ENCODE measurements at places on chromosomes 6 and 20.

DNA sequence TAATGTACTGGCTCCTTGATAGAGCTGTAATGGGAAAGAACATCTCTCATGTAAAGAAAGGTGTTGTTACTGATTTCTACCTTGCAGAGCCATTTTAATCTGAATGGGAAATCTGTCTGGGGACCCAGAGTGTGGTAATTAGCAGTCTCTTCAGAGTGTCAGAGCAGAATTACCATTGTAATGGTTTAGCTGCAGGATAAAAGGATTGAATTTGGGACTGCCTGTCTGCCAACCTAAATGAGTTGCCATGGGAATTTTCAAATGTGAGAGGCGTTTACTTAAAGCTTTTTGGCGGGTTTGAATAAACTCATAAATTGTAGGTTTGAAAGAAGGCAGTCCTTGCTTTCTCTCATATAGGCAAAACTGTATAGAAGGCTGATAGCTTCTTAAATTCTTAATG, 128.8 kb downstream of the QKI start:
- DNase-seq, result no peak

- no peak for DNase-seq
These were observed 42.7 kb upstream of the NOX3 start for GRCh38 chr6:155498370-155498769.

GRCh38 chr20:58808271-58809046, 42.2 kb downstream of the GNAS-AS1 start:
- DNase-seq, result no peak

DNA sequence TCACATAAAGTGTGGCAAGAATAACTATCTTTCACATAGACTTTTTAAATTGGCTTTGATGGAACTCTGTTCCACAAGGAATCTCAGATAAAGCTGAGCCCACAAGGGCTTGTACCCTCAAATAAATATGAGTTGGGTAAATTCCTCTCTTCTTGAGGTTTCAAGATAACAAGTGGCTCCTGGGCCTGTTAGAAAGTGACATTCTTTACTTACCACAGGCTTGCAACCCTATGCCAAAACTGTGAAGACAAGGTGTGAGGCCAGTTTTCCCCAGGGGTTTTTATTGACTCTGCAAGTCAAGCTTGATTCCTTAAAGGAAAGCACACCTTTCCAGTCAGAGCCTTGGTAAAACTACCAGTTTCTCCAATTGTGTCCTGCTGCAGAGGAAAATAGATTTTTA, 664.8 kb upstream of the GJE1 start:
- no peak for DNase-seq

- peak; percentile 58 for DNase-seq
These were observed 135.9 kb downstream of the KHDRBS2 start for GRCh38 chr6:62150048-62150663.

GRCh38 chr6:110270165-110270564, 88.0 kb downstream of the METTL24 start:
- no peak for DNase-seq

GRCh38 chr6:160085713-160086505, 35.7 kb upstream of the SLC22A1 start:
- no peak for DNase-seq

- DNase-seq, result no peak
These were observed 41.0 kb downstream of the POU3F2 start for GRCh38 chr6:98875375-98875774.

DNA sequence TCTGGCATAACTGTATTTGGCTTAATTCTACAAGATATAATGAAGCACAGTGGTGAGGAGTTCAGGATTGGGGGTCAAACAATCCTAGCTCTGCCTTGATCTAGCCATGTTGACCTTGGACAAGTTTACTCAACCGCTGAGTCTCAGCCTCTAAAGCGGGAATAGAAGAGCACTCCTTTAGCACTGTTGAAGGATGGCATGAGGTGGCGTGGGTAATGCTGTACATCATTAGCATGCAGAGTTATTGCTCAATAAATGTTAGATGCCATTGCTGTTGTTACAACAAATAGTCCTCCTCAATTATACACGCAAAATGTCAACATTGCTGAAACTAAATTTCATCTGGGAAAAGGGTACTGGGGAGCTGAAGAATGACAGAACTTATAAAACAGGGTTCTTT, 78.6 kb downstream of the KIF13A start:
- DNase-seq, result no peak

GRCh38 chr20:47970282-47970903, 185.1 kb upstream of the SULF2 start:
- no peak for DNase-seq

DNA sequence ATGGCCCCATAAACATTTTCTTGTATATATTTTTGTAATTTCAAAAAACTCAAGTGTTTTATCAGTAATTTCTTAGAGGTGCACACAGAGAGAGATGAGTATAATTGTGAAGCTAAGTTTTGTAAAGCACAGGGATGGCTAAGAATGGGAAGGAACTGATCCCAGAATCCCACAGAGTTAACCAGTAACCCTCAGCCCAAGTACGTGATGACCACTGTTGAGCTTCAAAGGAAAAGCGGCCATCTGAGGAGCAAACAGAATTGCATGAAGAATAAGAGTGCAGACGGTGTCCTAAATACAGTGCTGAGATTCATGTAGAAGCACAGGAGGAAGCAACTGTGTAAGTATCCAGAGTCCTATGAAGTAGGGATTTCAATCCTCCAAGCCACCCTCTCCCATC, 28.1 kb upstream of the HLA-C start:
- no peak for DNase-seq

DNA sequence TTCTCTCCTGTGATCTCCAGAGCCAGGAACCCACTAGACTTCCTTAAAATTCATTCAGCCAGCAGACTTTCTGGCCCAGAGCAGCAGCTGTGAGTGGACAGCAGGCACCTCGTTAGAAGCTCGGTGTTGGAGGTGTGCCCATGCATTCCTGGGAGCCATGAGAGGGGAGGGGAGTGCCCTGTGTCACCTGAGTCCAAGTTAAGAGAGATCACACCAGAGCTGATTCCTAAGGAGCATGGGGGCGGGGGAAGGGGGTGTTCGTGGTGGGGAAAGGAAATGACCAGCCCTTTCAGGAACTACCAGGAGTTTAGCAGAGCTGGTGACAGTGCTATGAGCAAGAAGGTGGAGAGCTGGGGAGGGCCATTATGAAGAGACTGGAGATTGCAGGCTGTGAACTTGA, 46.9 kb downstream of the GFRA4 start:
- DNase-seq, result no peak

- DNase-seq, result no peak
These were observed 4.0 kb downstream of the ZBTB2 start for GRCh38 chr6:151387175-151387970.

DNA sequence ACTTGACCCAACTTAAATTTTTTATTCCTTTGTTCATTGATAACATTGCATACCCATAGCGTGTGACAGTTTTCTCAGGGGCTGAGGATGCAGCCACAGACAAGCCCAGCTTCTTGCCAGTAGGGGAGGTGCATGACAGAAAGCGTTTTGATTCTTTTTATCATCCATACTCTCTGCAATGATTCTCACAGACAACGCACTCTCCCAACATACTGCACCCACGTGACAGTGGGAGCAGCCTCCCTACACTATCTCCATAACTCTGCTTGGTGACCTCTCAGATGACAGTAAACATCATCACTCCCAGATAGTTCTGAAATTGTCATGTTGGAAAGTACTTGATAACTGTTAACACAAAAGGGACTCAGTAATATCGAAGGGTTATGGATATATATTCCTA, 481.2 kb upstream of the AGPAT4 start:
- no peak for DNase-seq

- DNase-seq, result no peak
These were observed 70.4 kb downstream of the ENPP1 start for GRCh38 chr6:131877999-131878789.

- no peak for DNase-seq
These were observed 23.9 kb downstream of the DUSP22 start for GRCh38 chr6:315921-316752.

DNA sequence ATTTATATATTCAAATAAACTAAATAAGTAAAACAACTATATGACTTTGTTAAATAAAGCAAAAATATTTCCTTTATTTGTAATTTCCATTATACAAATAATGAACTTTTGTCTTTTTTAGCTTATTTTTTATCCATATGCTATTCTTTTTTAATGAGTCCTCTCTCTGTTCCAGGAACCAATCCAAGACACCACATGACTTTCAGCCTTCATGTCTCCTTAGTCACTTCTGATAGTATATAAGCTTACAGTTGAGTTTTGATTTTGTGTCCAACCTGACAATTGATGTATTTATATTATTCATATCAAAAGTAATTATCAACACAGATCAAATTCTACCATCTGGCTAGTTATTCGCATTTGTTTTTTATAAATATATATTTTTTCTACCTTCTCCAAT, 582.3 kb upstream of the GJE1 start:
- no peak for DNase-seq

DNA sequence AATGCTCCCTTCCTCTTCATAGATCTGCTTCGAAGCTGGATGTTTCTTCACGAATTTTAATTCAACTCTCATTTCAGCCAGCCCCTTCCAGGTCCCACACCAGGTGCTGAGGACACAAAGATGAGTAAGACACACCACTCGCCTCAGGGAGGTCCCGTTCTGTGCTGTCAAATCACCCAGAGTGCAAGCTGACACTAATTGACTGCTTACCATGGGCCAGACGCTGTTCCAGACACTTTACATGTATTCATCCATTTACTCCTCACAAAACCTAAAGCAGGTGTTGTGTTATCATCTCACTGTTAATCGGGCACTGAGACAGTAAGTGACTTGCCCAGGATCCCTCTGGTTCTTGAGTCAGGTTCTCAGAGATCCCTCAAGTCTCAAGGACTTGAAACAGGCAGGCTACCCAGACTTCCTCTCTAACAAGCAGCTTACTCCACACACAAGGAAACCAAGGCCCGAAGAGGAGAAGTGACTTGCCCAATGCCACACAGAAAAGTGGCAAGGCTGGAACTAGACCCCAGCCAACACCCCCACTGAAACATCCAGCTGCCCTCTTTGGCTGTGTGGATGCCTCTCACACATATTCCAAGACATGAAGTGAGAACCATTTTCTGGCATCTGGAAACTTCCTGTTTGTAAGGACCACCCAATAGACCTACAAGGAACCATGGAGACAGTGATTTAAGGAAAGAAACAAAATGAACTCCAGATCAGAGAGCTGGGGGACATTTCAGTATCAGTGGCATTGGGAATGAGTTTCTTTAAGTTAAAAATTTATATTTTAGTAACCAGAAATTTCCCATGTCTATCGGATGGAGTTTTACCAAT, 174.5 kb downstream of the CDC5L start:
- peak; percentile 19 for DNase-seq

DNA sequence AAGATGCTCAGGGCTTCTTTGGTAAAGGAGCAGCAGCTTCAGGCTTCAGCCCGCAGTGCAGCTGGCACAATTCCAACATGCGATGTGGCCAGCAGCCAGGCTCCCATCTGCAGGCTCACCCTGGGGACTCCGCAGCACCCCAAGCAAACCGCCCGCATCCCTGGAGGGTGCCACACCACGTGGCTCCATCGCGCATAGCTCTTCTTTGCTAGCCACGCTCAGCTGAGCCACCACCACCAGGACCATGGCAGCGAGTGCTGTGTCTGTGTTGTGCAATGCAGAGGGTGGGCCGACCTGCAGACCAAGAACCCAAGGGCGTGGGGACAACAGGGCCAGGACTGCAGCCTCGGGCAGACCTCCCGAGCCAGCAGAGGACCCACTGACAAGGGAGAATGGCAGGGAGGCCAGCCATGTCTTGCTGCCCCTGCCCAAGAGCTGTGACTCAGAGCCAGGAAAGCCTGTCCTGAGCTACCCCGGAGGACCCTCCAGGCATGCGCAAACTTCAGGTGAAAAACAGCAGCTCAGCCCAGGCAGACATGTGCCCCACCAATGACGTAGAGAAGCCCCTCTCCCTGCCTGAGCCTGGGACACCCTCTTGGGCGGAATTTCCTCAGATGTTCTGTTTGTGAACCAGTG, 87.8 kb downstream of the GINS1 start:
- no peak for DNase-seq

DNA sequence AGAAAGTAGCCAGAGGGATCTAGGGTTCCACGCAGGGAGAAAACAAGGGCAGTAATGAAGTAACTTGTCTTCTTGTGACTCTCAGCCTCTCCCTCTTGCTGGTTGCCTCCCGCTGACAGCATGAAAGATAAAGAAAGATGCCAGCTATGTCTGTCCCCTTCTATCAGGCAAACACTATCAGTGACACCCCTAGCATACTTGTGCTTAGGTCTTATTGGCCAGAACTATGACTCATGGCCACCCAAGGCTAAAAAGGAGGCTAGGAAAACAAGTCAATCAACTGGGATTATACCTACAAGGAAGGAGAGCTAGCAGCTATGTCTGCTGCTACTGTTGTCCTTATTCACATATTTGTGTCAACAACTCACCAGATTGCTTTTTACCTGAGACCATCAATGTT, 206.8 kb upstream of the SOX4 start:
- no peak for DNase-seq

GRCh38 chr20:39944861-39945260, 744.2 kb downstream of the MAFB start:
- DNase-seq, result no peak

DNA sequence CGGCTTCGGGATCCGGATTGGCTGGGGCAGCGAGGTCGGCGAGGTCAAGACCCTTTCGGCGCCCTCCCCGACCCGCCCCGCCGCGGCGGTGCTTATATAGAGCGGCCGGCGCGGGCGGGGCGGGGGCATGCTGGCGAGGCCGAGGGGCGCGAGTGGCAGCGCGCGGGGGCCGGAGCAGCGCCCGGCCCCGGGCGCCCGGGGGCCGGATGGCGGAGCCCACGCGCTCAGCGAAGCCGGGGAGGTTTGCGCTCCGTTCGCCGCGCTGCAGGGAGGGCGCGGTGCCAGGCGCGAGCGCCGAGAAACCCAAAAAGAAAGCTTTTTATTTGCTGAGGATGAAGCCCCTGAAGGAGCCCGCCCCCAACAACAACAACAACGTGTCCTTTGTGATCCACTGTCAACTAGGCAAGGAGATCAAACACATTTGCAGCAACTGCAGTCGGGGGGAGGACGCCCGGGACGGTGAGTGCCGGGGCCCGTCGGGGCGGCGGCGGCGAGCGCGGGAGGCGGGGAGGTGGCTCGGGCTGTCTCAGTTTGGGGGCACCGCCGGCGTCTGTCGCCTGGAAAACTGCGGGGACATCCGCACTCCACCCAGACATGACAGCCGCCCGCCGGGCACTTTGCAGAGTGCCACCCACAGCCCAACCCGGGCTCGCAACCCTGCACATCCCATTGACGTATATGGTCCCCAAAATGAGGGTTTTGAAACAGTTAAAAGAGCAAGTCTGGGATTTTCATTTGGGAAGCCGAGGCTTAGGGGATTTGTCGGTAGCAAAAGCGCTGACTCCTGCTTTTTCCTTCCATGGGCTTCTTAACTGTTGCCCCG, 297.3 kb downstream of the PHACTR1 start:
- DNase-seq, result no peak

DNA sequence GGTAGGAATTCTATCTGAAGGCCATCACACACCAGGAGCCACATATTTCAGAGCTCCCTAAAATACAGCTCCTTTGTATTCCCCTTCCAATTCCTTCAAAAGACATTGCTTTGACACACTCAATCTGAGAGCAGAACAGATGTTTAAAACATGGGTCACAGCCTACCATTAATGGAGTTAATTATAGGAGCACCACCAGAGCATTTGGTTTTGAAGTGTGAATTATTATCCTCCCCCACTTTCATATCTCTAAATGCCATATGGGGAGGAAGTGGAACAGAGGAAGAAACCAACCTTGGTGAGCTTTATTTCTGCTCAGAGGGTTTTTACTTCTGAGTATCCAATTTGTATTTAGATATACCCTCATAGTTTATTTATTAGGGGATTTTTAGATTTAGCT, 50.7 kb upstream of the TNFRSF21 start:
- peak; percentile 60 for DNase-seq

GRCh38 chr6:38404355-38404754, 235.4 kb downstream of the BTBD9 start:
- no peak for DNase-seq

- no peak for DNase-seq
These were observed 30.5 kb downstream of the NPEPL1 start for GRCh38 chr20:58722877-58723627.

Measured in KBM-7 (cell line).